ENCODE measurements at places on chromosomes 3 and 15. TPM values are rescaled to one million over a fixed set of nuclear protein-coding genes. Genes with fewer than 3 reads are reported as not detected.

DNA sequence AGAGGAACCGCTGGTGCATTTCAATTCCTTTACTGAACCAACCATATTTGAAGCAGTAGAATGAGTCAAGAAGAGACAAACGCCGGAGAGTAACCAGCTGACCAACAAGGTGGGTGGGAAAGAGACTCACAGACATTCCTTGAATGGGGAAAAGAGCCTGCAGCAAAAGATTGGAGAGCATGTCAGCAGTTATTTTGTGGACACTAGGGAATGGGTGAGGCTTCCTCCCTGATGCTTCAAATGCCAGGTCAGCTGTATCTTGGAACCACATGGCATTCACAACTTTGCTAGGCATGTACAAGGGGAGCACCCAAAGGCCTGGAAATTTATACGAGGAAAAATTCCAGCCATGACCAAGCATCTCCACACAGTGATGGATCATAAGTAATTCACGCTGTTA, 29.9 kb upstream of the ZKSCAN7 start:
- H3K27me3 ChIP-seq: no peaks in the 10 kb centered on the region
- H3K4me3 ChIP-seq: no peak overlapping the region
- H3K4me1 ChIP-seq: peaks cover 12% of the 10 kb centered on the region
- no peak overlapping the region for H3K27ac ChIP-seq
- peaks cover 4% of the 10 kb centered on the region for H3K36me3 ChIP-seq

DNA sequence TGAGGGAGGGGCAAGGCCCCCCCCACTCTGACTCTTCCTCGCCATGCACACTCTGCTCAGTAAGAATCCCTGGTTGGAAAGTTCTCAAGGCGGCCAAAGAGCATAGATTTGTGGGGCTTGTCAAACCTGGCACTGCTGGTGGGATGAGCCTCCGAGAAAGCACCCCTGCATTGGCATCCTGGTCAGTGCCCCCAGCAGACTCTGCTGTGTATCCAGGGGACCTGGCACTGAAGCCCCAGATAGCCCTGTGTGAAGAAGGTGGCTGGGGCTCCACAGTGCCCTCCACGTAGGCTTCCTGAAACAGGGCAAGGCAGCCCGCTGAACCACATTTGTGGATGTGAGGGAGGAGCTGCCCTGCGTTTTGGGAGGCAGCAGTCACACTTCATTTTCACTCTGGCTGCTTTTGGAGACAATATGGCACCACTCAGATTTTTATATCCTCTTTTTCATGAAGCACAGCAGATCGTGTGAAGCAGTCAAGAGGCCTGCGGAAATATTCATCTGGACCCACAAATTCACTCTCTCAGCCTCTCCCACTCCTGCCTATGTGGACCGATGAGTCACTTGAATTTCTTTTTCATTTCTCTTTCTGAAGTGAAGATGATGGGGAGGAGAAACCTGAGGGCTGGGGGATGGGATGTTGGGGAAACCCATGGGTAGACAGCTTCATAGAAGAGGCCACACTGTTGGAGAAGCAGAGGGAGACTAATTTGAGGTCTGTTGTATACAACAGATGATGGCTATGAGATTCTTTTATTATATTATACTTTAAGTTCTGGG, 88.7 kb upstream of the BCL6 start:
- H3K4me3 ChIP-seq: no peak overlapping the region
- no peaks in the 10 kb centered on the region for H3K27me3 ChIP-seq
- no peak overlapping the region for H3K27ac ChIP-seq
- peaks cover 14% of the 10 kb centered on the region for H3K36me3 ChIP-seq
- H3K4me1 ChIP-seq: peaks cover 10% of the 10 kb centered on the region

Gene HMCES
- total RNA-seq: 35.3 TPM

Gene ADAMTS7
- 127 TPM for total RNA-seq

Measured in progenitor cell of endocrine pancreas (in vitro differentiated cells).